ENCODE measurements at places on chromosomes 2 and 18.
A peak's percentile ranks its signal among the peaks of the same experiment; 100 is the strongest.

GRCh38 chr2:32783469-32783868 is 155.6 kb downstream of the TTC27 start:
- no peak for DNase-seq

DNA sequence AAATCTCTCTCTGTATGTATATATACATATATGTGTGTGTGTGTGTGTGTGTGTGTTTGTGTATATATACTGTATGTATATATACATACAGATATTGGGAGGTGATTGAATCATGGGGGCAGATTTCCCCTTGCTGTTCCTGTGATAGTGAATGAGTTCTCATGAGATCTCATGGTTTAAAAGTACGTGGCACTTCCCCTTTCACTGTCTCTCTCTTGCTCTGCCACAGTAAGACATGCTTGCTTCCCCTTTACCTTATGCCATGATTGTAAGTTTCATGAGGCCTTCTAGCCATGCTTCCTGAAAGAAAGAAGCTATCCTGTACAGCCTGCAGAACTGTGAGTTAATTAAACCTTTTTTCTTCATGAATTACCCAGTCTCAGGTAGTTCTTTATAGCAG is 18.8 kb upstream of the CCDC195 start:
- DNase-seq, result no peak

- no peak for DNase-seq
These were observed 260.0 kb upstream of the HS6ST1 start for GRCh38 chr2:128578406-128579390.

DNA sequence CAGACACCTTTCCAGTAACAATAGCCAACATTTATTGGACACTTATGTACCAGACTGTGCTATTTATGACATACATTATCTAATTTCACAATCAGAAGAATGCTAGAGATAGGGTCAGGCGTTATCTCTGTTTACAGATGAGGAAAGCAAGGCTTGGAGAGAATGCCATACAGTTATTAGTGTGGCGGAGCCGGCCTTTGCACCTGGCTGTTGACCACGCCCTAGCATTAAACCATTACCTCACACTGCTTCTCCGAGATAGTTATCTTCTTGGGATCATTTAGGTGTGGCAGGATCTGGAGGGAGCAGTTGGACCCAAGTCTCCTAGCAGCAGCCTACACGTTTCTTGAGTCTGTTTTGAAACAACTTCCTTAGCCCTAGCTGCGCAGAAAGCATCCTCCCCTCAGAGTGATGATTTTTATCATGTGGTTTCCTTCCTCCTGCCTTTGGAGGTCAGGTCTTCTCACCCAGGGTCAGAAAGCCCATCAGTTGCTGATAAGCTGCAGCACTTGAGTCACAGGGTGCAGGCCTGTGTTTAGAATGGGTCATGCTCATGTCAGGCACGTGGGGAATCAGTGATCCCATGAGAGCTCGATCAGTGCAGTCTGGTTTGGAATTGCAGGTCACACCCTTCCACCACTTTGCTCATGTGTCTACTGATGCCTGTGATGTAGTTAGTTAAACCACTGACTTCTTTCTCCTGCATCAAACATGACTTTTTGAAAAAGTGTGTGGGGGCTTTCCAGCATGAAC is 118.2 kb downstream of the SPTBN1 start:
- no peak for DNase-seq

GRCh38 chr2:3857576-3857975 is 154.2 kb downstream of the DCDC2C start:
- no peak for DNase-seq

GRCh38 chr2:175371378-175371777 is 189.9 kb upstream of the ATP5MC3 start:
- no peak for DNase-seq

DNA sequence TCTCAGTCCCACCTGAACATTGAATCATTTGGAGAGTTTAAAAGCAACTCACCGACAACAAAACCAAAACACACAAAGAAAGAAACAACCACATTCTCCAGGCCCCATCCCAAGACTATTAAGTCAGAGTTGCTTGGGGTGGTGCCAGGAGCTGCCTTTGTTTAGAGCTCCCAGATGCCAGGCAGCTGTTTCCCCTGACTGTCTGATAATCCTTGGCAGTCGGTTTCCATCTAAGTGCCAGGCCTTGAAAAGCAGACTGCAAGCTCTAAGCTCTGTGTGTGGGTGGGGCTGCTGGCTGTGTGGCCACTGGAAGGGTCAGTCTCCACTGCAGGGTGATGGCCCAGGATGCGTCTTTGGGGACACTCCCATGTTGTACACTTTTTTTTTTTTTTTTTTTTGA is 255.3 kb upstream of the AGAP1 start:
- peak; percentile 77 for DNase-seq

GRCh38 chr2:177741866-177742265 is 330.7 kb downstream of the PDE11A start:
- DNase-seq, result no peak

DNA sequence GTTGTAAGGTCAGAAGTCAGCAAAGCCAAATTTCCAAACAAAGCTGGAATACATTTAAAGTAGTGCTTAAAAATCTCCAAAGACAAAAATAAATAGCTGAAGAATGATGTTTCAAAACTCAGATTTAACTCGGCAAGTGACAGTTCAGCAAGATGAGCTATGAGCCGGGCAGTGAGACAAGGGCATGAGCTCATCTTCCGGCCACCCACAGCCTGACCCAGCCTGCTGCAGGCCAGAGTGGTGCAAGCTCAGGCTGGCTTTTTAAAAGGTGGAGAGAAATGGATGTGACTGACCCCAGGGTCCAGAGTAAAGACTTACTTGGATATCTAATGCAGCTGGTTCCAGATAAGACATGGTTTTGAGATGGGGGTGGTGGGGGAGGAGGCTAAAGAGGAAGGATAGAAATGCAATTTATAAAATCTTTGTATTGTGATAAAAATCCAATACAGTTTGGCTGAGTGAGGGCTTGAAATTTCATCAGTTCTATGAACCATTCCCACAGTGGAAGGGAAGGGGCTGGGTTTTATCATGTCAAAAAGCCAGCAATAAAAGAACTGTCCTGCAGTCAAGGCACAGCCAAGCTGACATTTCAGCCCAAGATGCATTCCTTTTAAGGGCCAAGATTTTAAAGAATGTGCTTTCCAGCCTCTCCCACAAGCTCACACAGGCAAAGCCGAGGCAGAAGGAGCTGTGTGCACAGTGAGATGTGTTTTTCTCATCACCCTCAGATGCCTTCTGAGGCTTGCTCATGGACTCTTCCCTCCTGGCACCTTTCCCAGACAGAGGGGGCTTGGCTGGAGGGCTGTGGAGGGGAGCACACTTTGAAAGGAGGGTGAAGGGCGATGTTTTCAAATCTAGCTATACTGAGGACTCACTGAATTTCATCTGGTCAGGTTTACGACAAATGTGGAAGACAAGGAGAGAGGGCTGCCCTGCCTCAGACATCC is 97.9 kb upstream of the KLHL29 start:
- DNase-seq, result no peak

GRCh38 chr2:174486563-174487107 is at the start of gene GPR155:
TSS of gene GPR155 (minus strand) at chr2:174487029. CDS start at chr2:174481956, 5,073 bp downstream.
- no peak for DNase-seq

DNA sequence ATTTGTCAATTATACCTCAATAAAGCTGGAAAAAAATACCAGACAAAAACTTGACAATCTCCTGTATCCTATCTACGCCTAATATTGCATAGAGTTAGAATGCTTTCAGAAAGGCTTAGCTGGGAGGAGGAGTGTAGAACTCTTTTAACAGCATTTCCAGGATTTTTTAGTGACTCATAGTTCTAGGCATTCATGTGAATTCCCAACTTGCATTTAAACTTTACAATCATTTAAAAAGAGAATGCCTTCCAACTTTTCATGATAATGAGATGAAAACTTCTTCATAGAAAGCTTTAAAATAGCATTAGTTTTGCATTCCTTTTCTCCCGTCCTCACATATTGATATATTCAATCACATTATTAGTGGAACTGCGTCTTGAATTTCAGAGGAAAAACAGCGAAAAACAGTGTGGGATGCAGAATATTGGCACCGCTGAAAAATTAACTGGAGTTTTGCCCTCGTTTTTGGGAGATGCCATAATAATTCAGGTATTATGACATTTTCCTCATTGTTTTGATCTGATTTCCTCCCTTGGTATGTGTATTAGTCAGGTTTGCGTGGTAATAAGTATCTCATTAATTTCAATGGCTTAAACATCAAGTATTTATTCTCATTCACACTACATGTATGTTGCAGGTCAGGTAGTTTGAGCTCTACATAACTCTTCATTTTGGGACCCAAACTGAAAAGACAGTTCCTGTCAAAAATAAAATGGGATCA is 293.2 kb upstream of the FIGN start:
- DNase-seq, result no peak

- no peak for DNase-seq
These were observed 103.6 kb upstream of the BCL2L11 start for GRCh38 chr2:111017034-111017622.

- no peak for DNase-seq
These were observed 1.4 kb downstream of the CEP76 start for GRCh38 chr18:12701161-12701560.

- no peak for DNase-seq
These were observed 351.9 kb downstream of the CDH2 start for GRCh38 chr18:27824841-27825681.

DNA sequence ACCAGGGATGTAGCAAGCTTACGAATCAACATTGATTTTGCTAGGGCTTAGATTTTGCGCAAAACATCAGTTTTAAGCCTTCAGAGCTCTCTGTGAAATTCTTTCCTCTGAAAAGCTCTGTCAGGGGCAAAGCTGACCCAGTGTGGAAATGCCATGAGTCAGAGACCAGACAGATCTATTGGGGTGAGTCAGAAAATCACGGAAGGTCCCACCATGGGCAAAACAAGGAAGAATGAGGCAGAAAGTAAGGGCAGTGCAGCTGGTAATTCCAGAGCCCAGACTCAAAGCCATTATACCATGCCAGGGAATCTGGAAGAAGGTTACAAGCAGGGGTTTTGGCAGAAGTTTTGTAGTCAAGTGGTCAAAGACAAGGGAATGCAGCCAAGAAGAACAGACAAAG is 256.6 kb upstream of the CTAGE1 start:
- DNase-seq, result no peak

GRCh38 chr18:32480581-32480980 is 9.9 kb upstream of the GAREM1 start:
- DNase-seq, result no peak

DNA sequence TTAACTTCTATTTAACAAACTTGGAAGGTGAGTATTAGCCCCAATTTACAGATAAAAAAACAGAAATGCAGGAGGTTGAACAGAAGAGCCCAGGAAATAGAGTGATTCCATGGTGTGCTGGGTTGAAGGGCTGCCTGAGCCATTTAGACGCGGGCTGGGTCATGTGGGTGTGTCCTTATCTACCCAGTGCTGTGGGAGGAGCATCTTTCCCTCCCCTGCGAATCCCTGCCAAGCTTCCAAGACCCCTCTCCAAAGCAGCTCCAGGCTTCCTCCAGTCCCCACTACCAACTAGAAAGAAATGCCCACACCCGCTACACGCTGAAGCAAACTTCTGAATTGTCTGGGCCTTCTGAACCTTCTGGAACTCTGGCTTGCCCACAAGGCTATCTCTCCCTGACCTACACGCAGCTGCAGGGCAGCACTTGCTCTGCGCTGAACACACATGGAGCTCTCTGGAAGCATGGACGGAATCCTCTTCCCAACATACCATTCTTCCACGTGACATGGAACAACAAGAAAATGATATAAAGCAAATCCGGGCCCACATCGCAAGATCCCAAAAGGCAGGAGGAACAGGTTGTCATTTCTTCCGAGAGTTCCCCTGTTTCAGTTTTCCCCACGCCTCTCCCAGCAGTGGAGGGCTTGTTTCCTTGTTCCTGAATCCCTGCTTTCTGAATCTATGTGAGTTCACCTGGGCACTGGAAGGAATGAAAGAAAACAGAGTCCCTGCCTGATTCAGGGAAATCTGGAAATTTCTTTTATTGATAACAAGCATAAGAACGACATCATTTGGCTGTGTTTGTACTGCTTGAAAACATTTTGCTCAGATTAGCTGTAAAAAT is 562.7 kb upstream of the ID2 start:
- DNase-seq, result no peak

GRCh38 chr2:150528861-150529801 is 41.7 kb upstream of the RND3 start:
- no peak for DNase-seq

GRCh38 chr2:67616749-67617148 is 219.6 kb downstream of the ETAA1 start:
- DNase-seq, result no peak

GRCh38 chr2:190794790-190795189 is 85.8 kb upstream of the GLS start:
- no peak for DNase-seq

- DNase-seq, result peak; percentile 66
These were observed 144.0 kb downstream of the TNS1 start for GRCh38 chr2:217858519-217859491.

GRCh38 chr2:190990132-190990531 is 23.8 kb downstream of the STAT1 start:
- DNase-seq, result no peak

GRCh38 chr18:26874283-26874682 is 8.8 kb upstream of the AQP4 start:
- DNase-seq, result no peak

GRCh38 chr18:21112543-21113105 is 1.0 kb upstream of the ROCK1 start:
- DNase-seq, result no peak

- DNase-seq, result no peak
These were observed 184.8 kb upstream of the RND3 start for GRCh38 chr2:150672311-150672710.

GRCh38 chr2:127143841-127144782 is 37.2 kb upstream of the BIN1 start:
- DNase-seq, result peak; percentile 91

DNA sequence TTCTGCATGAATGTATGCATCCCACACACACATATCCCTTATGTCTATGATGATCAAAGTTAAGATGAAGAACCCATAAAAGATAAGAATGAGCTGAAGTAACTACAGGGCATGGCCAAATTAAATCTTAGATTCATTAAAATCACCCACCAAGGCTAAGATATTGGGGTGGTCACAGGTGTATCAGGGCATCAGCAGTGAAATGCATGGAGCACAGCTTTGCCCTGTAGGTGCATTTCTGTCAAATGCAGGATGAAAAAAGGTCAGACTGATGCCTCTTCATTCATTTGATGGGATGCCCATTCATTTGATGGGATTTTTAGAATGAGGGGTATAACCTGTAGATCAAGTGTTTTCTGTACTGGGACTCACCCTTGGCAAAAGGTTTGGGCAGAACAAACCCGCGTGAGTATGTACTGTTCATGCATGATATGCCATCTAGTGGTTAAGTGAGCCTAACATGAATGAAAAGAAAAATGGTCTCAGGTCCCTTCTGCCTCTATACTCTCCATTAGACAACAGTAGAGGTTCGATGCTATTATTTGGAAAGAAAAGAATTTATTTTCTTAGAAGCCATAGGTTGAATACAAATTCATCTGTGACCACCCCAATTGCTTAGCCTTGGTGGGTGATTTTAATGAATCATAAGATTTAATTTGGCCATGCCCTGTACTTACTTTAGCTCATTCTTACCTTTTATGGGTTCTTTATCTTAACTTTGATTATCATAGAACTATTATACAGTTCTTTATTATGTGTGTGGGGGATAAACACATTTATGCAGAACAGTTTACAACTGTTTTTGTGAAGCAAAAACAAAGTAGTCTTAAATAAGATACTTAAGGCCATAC is 43.2 kb upstream of the NOSTRIN start:
- peak; percentile 11 for DNase-seq

Measured in putamen (tissue), 1 donor.